PC-9 (cell line): ENCODE measurements at places on chromosomes 6 and 20. TPM values are rescaled to one million over a fixed set of nuclear protein-coding genes. Genes with fewer than 3 reads are reported as not detected.
A peak's percentile ranks its signal among the peaks of the same experiment; 100 is the strongest.

DNA sequence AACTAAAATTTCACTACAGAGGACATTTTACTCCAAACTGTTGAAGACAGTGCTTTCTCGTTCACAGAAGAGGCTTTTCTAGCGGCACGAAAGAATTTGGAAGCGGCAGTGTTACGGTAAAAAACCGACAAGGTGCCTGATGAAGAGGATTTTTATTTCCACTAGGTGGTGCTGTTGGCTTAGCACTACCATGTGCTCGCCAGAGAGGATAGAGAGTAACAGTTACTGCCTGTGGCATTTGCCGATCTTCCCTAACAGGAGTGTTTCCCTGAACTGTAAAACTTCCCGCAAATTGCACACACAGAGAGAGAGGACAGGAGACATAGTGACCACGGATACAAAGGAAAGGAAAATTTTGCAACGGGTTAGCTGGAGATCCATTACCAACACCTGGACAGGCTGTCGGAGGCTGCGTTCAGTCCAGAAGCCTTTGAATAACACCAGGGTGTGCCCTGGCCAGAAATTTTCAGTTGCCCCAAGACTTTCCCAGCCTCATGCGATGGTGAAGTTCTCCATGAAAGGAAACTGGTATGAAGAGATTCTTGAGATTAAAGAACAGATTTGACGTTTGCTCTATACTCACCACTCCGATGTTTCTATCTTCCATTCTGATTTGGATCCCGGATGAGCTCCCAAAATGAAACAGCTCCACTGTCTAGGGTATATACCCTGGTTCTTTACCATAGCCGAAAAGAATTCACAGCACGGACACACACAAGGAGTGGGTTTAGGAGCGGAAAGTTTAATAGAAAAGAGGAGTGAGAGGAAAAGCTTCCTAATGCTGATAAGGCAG is 48.1 kb downstream of the HLA-DPB1 start:
- peak; percentile 42 for DNase-seq

DNA sequence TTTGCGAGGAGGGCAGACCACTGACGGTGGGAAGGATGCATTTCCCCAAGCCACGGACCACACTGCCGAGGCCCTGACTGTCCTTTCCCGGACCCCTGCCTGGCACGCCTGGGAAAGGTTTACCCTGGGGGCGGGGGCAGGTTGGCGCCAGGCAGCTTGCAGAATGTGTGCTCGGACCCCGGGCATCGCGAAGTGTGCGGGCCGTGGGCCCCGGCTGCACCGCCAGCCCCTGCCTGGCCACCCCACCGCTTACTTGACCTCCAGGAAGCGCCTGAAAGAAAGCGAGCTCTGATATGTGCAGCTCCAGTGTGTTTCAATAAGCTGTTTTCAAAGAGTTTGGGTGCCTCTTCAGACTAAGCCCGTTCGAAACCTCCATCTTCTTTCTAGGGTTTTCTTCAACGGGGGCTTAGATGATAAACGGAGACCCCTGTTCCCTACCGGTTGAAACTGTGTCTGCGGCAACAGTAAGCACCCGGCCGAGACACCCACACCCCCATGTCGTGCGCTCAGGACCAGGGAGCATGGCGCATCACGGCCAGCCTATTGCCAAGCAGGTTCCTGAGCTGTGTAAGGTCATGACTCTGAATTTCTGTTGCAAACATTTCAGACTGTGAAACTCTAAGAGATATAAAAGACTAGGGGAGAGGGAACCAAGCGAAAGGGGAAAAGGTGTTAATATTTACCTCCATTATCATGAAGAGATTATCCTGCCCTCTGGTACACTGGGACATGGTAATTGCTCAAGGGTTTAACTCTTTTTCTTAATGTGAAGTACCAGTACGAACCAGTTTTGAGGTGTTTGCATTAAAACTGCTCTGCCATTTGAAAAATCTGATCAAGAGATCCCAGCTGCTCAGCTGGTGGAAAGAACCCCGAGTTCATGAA is 231.2 kb upstream of the FOXQ1 start:
- DNase-seq, result no peak

DNA sequence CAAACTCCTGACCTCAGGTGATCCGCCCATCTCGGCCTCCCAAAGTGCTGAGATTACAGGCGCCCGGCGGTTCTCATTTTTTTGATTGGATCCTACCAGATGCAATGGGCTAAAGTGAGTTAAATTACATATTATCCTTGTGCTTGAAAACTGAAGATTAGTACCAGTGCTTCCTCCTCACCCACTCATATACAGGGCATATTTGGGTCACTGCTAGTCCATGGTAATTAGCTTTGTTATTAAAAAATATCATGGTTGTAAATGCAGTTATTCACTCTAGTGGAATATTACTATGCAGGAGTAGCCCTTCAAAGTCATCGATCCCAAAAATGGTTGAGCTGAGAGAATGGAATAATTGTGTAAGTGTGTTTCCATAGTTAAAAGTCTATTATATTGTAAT is 26.5 kb downstream of the ZNF292 start:
- no peak for DNase-seq

DNA sequence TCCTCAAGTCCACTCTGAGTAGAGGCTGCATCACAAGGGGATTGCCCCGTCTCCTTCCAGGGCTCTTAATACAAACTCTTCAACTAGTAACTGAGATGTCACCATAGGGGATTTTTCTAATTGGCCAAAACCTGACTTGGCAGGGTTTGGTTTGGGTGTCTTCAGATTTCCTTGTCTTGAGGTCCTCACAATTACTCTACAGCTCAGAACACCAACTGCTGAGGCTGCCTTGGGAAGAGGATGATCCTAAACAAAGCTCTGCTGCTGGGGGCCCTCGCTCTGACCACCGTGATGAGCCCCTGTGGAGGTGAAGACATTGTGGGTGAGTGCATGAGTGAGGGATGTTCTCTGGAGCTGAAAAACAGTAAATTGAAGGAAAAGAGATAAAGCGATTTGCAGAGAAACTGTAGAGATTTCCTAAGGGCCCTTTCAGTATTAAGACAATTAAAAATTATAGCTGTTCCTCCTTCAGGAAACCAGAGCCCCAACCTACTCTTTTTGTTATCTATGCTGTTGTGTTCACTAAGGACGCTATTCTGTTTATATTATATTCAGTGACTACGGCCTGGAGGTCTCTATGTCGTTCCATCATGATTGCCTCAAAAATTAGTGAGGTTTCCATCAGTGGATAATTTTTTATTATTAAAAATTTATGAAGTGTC is at the start of gene HLA-DQA1:
TSS of gene HLA-DQA1 (plus strand) at position 188 of the 662 bp plus-strand sequence. CDS start at position 241, 53 bp downstream.
- no peak for DNase-seq

DNA sequence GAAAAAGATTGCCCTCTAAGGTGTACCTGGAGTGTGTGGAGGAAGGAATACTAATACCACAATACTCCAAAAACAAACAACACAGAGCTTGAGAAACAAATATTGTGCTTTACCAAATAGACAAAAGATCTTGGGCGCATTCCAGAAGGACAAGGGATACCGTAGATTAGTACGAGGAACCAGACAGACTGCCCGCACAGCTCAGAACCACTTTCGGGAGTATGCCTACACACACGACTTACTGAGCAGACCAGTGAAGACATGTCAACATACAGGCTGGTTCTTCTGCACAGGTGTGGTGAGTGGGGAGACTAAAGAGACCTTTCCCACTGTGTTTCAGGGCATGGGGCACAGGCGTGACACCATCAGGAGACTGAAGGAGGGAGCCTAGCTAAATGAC is 15.8 kb upstream of the FOXQ1 start:
- DNase-seq, result no peak

DNA sequence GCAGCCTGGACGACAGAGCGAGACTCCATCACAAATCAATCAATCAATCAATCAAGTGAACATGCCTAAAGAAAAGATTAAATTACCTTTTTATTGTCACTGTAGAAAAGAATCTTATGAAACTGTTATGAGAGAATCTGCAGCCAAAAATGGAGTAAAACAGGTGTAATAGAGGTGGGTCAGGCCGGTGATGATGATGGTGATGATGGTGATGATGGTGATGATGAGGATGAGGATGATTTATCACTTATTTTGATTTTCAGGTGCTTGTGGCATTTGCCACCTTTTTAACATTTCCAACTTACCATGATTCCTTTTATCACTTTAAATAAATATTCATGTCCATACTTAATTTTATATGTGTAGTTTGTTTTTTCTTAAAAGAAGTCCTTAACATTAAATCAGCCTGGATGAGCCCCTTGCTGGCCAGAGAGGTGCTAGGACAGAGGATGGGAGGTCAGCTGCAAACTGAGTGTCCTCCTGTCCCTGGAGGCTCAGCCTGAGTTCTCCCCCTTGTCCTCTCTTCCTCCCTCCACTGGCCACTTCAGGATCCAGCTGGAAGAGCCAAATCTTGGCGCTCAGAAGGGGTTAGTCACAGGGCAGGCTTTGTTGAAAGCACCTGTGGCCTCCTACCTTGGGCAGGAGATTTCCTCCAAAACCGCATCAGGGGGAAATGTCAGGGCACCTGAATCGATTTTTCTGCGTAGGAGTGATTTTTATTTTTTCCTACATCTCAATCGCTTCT is 32.6 kb downstream of the SLC2A10 start:
- no peak for DNase-seq

Gene NMBR
- 0.35 TPM in 1 of 2 replicates, not detected in the other for total RNA-seq
